ENCODE measurements at places on chromosomes 3 and 15.

- no peak for DNase-seq
Observed at GRCh38 chr15:33242669-33243191, 48.2 kb upstream of the FMN1 start.

DNA sequence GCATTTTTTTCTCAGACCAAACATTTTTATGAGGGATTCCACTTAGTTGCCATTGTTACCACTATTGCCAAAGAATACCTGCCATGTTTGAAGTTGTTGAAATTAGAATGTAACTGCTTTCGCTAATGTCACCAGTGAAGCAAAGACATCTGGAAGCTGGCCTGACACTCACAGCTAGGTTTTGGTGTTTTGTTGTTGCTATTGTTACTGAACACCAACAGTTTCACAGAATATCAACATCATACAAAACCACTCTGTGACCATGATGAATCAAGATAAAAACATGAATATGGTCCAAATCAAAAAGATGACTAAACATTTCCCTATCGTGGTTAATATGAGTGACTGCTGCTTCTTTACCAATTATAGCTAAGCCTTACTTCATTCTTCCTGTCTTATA is 6.9 kb upstream of the CFAP20DC start:
- DNase-seq: no peak

- DNase-seq: no peak
Observed at GRCh38 chr3:65733459-65733858, 305.3 kb downstream of the MAGI1 start.

GRCh38 chr15:36400936-36401585 is 178.4 kb upstream of the CDIN1 start:
- no peak for DNase-seq

GRCh38 chr15:25844981-25845680 is 18.0 kb downstream of the ATP10A start:
- no peak for DNase-seq

DNA sequence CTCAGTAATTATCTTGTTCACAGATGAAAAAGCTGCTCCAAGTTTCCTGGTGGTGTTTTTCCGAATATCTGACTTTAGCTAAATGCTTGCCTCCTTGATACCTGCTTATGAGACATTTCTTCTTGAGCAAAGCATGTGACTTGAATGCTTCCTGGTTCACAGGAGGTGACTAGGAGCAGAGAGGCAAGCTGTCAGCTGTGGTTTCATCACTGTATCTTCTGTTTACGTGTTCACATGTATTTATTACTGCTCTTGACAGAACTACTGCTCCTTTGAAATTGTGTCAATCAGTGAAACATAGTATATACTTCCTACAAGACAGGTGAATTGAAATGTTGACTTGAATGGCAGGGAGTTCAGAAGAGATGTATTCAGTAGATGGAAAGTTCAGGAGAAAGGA is 8.9 kb upstream of the SPPL2A start:
- no peak for DNase-seq

- no peak for DNase-seq
Observed at GRCh38 chr3:27526614-27527315, 42.6 kb upstream of the SLC4A7 start.

DNA sequence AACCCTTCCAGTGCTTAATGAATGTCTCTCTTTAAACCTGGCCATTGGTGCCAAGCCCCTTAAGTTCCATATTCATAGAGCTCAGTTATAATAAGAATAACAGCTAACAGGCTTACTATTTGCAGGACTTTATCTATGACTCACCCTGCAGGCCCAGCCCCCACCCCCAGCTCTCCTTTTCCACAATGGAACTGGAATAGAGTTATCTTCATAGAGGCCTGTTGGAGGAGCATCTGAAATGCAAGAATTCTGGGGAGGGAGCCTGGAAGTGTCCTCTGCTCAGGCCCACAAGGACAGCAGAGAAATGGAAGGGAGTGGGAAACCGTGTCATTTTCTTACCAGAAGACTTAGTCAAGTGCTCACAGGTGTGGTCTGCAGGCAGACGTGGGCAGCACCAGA is 52.8 kb downstream of the SEMA5B start:
- peak; percentile 54 for DNase-seq

DNA sequence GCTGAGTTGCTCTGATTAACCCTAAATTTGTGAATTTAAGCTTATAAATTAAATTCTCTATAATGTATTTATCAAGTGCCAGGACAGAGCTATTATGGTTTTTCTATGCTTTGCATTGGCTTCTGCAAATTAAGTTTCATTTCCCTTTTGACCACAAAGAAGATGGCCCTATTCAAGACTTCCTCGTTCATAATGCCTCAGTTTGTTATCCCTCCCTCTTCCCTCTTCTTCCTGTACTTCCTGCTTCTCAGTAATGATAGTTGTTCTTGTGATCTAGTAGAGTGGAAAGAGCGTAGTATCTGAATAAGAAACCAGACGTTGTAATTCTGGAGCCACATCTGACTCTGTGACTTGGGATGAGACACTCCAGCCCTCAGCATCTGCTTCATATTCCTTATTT is 118.7 kb downstream of the CACNA1D start:
- no peak for DNase-seq

GRCh38 chr15:87843312-87843711 is 413.2 kb downstream of the NTRK3 start:
- no peak for DNase-seq

DNA sequence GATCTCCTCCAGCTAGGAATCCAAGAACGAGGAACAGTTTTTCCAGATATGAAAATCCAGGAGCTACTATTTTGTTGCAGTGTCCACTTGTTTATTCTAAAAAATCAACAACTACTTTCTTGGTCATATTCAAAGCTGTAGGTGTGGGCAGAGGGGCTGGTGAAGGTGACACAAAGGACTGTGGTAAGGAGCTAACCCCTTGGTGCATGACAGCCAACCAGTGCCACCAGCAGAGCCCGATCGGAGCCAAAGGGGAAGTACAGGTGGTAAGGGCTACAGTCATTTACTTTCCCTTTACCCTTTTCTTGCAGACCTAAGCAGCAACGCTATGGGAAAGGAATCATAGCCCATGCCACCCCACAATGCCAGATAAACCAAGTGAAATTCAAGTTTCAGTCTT is 30.7 kb downstream of the PLA1A start:
- DNase-seq: no peak

- peak; percentile 65 for DNase-seq
Observed at GRCh38 chr3:179811321-179812095, 158.7 kb downstream of the USP13 start.

DNA sequence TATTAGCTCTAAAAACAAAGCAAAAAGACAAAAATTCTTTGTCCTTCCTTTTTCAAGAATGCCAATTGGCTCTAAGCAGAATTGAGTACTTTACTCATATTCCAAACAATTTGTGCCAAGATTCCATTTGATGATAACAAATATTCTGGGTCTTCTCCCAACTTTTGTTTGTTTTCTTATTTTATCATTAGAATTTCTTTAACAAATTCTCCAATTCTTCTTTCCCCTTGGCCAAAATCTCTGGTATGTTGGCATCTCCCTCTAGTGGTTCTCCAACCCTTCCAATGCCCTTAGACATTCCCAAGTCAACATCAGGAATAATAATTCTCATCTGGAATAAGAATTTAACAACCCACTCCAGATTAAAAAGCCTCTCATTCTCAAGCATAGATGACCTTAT is 5.3 kb downstream of the CPOX start:
- no peak for DNase-seq

DNA sequence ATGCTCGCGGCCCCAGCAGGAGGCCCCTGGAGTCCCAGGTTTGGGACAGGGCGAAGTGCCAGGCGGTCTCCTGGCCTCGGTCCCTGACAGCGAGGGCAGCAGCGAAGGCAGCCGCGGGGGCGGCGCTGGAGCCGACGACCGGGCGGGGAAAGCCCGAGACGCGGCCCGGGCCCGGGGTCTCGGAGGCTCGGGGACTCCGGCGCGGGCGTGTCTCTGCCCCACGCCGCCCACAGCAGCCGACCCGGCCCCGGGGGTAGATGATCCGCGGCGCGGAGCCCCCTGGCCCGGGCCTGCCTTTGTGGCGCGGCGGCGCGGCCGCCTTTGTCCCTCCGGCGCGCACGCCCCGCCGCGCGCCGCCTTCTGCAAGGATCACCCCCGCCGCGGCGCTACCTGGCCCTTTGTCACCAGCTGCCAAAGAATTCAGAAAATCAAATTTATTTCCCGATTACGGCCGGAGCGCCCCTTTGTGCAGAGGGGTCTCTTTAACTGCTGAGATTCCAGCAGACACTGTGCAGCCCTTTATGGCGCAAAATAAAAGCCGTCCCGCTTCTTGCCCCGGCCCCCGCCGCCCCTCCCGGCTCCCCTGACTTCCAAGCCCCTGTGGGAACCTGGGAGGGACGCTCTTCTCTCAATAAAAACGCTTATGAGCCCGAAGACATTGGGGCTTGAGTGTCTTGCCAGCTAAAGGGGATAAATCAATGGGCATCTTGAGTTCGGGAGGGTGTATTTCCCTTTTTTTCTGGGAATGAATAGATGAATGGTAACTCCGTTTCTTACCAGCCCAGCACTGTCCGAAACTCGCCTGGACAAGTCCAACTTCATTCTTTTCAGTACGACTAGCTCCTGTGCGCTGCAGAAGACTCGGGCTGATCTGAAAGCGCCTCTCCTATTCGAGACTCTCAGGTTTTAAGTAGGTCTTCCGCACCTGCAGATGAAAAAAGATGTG is 68.4 kb downstream of the HES1 start:
- DNase-seq: no peak

- no peak for DNase-seq
Observed at GRCh38 chr3:133527081-133527715, 46.3 kb upstream of the CDV3 start.

- DNase-seq: no peak
Observed at GRCh38 chr3:12363397-12364195, 74.7 kb downstream of the PPARG start.

DNA sequence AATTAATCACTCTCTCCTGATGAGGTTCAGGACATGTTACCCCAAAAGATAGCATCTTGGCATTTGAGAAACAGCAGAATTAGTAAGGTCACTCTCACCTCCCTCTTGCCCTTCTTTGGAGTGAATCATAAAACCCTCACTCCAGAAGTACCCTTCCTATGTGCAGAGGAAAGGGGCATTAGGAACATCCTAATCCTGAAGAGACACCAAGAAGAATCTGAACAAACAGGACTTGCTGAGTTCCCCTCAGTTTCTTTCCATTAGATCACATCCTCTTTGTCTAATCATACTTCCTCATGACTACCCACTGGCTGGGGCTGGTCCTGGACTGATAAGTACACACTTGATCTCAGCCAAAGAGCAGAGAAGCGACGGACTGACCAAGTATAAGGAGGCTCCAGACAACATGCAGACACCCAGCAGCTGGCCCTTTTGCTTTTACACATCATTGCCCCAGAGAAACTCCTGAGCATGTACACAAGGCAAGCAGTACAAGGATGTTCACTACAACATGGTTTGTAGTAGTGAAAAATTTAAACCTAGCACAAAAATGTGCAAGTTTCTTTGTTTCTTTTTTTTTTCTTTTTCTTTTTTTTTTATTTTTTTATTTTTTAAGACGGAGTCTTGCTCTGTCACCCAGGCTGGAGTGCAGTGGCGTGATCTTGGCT is 15.0 kb upstream of the TM6SF1 start:
- no peak for DNase-seq

DNA sequence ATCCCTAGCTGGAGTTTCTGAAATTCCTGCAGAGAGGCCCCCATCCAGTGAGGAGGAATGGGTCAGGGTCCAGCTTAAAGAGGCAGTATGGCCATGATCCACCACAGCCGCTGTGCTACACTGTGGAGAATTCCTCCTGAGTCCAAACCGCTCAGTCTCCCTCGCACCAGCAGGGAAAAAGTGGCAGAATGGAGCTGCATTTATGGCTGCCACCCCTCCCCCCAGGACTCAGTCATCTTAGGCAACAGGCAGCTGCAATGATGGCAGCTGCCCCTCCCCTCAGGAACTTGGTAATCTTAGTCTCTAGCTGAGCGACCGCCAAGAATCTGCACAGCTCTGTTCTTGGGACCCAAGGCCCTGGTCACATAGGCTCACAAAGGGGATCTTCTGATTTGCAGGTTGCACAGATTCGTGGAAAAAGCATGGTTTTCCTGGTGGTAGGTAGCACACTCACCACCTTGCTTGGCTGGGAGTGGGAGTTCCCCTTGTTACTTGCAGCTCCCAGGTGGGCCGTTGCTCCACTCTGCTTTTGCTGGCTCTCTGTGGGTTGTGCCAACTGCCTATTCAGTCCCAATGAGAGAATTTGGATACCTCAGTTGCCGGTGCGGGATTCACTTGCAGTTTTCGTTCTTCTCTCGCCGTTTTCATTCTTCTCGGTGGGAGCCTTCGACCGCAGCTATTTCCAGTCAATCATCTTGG is 204.1 kb downstream of the STXBP5L start:
- no peak for DNase-seq

GRCh38 chr3:70985572-70985971 is 598.0 kb downstream of the FOXP1 start:
- no peak for DNase-seq

DNA sequence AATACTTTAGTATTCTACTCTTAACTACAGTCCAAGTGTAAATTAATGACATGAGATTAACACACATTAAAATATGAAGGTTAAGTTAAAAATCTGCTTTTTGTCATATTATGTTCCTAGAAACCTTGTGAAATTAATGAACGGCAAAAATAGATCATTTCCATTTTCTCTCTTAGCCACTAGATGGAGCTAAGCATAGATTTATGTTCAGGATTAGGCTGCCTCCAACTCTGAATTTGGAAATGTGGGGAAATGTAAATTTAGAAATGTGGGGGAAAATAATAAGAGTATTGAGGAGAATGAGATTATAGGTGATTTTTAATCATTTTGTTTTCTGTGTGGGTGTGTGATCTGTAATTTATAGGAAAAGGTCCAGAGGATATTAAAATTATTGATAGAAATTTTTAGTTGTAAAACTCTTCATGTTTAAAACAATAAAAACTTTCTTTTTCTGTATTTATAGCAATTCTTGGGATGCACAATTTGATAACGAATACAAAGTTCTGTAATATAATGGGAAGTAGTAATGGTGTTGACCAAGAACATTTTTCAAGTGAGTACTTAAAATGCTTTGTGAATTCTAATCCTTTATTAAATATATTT is 59.2 kb downstream of the TMOD3 start:
- DNase-seq: peak; percentile 31

GRCh38 chr3:135125171-135125801 is 330.2 kb downstream of the EPHB1 start:
- DNase-seq: peak; percentile 15

GRCh38 chr3:160434071-160434470 is 15.5 kb downstream of the TRIM59 start:
- no peak for DNase-seq

DNA sequence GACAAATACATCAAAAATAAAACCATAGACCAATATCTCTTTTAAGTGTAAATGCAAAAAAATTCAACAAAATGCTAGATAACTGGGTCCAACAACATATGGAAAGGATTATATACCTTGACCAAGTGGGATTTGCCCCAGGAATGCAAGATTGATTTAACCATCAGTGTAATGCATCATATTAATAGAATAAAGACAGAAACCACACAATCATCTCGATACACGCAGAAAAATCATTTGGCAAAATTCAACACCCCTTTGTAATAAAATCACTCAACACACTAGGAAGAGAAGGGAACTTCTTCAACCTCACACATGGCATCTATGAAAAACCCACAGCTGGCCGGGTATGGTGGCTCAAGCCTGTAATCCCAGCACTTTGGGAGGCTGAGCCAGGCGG is 19.5 kb downstream of the GREM1 start:
- DNase-seq: no peak

All from HTR-8/SVneo (cell line).